Neural progenitor cell (in vitro differentiated cells): ENCODE measurements at places on chromosomes 7 and 10.

- no peak for DNase-seq
These were observed 170.1 kb downstream of the SORCS3 start for GRCh38 chr10:104811166-104811565.

DNA sequence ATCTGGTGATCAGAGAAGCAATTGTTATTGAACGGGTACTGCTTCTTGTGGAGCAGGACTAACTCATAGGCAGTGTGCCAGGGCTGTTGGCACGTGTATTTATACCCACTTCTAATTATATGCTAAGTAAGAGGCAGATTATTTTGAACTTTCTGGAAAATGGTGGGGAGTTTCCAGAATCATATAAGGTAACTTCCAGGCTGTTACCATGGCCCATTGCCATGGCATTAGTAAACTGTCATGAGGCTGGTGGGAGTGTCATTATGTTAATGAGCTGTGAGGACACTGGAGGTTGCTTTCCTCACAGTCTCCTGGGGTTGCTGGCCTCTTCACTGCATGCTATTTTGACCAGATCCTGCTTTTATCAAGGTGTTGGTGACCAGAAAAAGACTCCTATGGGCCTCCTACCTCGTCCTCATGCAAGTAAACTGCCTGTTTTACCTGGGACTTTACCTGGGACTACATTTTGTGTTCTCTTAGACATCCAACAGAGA, 122.6 kb downstream of the KCND2 start:
- DNase-seq: no peak

DNA sequence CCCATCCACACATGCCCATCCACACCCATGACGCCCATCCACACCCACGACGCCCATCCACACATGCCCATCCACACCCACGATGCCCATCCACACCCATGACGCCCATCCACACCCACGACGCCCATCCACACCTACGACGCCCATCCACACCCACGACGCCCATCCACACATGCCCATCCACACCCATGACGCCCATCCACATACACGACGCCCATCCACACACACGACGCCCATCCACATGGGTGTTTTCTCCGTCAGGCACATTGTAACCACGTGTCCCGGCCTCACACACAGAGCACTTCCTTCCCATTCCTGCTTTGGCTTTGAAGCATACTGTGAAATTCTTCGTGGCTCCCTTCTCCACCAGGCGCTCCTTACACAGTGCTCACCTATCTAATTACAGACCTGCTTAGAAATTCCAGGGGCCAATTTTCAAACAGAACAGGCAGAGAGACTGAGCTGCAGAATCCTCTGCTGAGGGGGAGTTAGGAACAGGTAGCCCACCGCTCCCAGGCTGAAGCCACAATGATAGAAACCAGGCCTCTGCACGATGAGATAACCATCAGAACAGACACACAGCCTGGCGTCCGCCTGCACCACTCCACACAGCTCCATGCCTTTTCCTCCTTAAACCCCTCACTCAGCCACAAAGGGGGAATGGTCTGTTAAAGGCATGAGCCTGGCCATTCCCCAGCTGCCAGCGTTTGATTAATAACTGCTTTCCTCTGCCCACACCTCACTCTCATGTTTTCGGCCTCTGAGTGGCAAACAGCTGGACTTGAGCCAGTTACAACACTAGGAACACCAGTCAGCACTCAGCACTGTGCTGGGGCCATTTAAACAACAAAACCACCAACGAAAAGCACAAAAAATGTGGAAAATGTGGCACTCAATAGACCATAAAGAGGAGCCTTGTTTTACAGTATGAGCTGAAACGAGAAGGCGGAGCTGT, 501.6 kb downstream of the PTPRN2 start:
- no peak for DNase-seq

DNA sequence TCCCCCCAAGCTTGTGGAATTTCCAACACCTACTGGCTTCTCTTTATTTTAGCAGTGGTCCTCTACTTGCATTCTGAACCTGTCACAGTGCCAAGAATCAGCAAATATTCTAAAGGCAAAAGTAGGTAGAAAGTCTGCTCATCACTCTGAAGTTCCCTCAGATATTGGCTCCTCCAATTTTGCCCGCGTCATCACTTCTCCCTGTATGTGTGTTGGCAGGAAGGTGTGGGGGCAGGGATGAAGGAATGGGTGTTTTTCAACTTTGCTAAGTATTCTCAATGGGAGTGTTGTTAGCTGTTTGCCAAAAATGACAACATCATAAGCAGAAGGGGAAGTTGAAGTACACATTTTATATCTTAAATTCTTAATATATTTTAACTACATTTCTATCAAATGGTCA, 226.2 kb downstream of the POLR1F start:
- no peak for DNase-seq

GRCh38 chr10:92846-93245, 42.4 kb upstream of the ZMYND11 start:
- DNase-seq: no peak

DNA sequence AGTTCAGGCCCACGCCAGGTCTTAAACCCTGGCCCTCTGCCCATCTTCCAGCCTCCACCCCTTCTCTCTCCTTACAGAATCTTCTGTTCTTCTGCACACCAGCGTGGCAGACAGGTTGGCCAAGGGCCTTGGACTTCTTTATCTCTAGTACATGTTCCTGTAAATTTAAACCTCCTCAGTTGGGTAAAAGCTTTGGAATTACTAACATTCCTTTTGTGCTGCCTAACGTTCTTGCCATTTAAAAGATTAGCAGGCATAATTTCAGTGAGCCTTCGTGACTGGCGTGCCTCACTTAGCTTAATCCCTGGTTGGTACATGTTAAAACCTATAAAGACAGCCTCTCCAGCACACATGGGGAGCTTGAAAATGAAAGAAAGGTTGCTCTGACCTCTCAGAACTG, 192.2 kb downstream of the CUX1 start:
- DNase-seq: no peak

DNA sequence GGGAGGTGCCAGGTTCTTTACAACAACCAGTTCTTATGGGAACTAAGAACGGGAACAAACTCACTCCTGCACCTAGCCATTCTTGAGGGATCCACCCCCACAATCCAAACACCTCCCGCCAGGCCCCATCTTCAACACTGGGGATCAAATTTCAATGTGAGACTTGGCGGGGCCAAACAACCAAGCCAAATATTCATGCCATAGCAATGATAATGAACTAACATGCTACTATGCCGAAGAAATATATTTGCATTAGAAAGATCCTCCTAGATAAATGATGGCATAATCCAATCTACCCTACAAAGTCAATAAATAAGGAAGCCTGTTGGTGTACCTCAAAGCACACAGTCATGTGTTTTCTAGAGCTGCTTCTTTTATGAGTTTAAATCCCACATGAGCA, 57.6 kb downstream of the CCDC71L start:
- no peak for DNase-seq

DNA sequence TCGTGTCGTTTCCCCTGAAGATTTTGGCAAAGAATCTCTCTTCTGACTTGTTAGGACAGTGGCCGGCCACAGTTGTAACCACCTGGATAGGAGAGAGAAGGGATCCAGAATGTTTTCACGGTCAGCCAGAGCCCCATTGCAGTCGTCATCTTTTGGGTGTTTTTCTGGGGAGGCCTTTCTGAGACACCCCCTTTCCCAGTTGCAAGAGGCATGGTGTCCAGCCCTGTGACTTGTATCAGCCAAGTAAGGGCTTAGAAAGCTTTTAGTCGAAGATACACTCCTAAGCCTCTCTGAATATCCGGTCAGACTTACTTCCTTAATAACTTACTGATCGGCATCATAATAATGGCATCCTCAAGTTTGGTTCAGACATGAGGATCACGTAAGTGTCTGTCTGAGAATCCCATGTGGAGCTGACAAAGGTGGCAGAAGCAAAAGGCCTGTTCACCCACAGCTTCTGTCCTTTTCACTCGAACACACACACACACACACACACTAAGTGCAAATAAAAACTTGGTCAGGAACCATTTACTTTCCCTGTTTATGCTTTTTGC, 435.7 kb upstream of the GALNT17 start:
- DNase-seq: peak; percentile 30

DNA sequence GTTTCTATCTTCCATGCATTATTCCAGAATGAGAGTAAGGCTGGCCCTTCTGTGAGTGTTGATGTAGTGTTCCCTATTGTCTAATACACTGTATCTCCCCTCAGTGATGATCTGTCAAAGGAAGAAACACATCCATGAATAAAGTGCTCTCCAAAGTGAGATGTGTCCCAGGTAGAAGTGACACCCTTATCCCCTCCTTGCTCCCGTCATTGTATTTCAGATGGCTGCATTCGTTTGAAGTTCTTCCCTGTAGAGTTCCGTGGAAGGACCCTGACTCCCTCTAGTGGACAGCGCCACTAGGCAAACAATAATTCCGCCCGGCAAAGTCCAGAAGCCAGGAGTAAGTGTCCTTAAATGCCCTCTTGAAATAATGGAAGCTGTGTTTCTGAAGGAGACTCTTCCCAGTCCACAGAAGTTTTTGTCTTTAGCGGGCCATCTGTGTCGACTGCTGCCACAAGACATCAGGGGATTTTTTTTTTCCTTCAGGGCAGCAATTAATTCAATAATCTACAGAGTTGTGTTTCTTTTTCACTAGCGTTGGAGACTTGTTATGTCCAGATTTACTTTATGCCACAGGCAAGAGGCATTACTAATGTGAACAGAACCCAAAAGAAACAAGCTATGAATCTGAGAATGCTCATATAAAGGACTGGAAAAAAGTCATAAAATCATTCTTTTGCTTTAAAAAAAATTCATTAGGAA, 64.6 kb downstream of the THNSL1 start:
- DNase-seq: peak; percentile 88

GRCh38 chr10:132589015-132589414, 51.4 kb downstream of the INPP5A start:
- DNase-seq: no peak

DNA sequence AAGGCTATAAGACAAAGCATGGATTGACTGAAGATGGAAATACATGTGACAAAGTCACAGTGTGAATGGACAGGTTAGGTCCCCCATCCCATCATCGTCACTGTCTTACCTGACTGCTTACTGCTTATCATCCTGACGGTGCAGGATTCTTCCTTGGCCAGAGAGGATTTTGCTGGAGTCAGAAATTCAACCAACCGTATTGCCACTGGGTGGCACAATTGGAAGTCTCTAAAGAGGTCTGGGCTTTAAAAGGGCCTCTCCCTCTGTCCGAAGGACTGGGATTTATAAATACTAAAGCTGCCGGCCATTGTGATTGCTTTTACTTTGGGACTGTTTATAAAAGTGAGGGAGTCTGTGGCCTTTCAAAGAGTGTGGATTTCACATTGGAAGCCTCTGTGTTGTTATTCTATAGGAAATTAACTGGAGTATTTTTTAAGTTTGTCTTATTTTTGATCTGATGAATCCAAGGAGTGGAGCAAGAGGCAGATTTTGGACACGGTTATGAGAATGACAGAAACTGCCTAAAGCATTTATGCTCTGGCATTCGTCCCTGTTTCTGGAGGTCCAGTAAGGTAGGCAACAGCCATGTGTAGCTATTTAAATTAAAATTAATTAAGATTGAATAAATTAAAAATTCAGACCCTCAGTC, 113.3 kb upstream of the CREB5 start:
- peak; percentile 81 for DNase-seq

GRCh38 chr7:75722373-75722772, 16.4 kb downstream of the HIP1 start:
- no peak for DNase-seq
